ENCODE measurements at places on chromosomes 5 and 9.
A peak's percentile ranks its signal among the peaks of the same experiment; 100 is the strongest.

DNA sequence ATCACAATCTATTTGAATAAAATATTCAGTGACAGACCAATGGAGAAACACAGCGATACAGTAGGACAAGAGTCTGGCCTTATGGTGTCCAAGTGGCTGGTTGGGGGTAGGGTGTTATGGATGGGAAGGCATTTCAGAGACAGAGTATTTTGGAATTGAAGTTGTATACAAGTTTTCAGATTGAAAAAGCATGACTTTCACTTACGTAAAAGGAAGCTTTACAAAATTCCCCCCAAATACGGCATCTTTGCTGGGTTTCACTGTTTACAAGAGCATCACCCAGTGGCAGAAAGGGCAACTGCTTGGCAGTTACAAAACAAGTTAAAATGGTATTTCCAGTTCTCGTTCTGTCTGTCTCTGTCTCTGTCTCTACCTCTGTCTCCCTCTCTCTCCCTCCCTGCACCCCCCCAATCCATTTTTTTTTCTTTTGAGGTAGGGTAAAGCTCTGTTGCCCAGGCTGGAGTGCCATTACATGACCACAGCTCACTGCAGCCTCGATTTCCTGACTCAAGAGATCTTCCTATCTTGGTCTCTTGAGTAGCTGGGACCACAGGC is 86.2 kb downstream of the PTPN3 start:
- peak; percentile 8 for DNase-seq

- DNase-seq = no peak
Measured at GRCh38 chr5:56350597-56351170, 117.6 kb upstream of the ANKRD55 start.

GRCh38 chr5:148033134-148033533 is 30.6 kb upstream of the SPINK5 start:
- no peak for DNase-seq

DNA sequence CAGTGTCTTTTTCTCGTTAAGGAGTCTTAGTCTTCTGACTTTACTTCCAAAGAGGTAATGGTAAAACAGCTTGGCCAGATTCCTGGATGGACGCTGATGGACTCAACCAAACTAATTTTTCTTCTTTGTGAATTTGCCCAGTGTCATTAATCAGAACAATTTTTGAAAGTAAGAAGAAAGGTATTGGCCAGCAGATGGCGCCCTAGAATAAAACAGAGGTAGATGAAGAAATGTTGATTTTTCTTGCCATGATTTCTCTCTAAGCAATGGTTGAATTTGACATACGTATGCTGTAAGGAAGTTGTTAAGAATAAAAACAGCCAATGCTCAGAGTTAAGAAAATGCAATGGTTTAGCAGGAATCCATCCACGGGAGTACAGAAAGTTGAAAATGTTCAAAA is 500.0 kb downstream of the DIRAS2 start:
- peak; percentile 18 for DNase-seq

- DNase-seq = no peak
Measured at GRCh38 chr9:117083559-117083958, 331.3 kb downstream of the ASTN2 start.

DNA sequence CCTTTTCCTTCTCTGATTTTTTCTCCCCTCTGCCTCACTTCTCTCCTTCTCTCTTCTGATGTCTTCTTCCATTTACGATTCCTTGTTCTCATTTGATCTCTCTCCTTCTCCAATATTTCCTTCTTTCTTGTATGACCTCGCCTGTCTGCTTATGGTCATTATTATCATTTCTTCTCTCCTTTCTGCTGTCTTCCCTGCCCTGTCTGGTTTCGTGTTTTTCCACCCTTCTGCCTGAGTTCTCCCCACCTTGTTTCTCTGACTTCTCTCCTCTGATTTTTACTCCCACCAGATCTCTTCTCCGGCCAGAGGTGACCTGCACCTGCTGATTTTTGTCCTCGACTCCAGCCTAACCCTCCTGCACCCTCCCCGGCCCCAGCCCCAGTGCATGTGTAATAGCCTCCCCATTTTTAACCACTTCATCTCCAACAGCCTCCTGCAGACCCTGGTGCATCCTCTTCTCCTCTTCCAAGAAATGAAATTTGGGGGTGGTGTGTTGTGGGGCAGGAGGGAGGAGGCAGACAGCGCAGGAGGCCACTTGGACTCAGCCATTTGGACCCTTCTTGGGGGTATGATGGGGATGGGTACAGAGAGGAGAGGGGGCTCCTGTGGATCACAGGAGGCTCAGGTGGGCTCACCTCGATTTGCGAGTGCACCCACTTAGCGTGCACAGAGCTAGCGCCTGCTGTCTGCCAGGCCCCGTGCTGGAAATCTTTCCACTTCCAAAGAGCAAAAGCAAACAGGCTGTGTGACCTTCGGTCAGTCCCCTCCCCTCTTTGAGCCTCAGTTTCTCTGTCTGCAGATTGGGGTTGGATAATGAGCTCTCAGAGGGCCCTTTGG is 32.5 kb downstream of the GSN start:
- DNase-seq = no peak

DNA sequence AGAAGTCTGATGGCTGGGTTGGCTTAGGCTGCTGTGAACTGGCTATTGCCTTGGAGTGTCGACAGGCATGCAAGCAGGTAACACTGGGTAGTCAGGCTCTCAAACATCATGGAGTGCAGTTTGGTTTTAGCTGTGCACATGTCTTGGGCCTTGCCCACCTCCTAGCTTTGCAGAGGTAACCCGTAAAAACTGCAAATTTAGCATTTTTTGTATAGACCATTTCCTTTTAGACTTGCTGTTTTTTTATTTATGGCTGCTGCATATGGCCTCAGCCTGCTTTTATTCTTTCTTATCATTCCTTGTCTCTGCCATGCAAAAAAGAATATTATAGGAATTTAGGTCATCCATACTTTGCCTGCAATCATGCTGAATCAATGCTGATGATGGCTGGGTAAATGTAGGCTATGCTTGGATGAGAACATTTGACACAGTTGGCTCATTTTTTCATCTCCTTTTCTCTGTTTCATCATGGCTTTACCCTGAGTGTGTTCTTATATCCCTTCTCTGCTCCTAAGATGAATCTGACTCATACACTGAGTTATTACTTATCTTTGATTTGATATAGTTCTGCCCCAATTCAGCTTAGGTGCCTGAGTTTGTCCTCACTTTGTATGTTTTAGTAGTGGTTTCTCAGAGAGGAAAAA is 27.2 kb downstream of the RECK start:
- no peak for DNase-seq

DNA sequence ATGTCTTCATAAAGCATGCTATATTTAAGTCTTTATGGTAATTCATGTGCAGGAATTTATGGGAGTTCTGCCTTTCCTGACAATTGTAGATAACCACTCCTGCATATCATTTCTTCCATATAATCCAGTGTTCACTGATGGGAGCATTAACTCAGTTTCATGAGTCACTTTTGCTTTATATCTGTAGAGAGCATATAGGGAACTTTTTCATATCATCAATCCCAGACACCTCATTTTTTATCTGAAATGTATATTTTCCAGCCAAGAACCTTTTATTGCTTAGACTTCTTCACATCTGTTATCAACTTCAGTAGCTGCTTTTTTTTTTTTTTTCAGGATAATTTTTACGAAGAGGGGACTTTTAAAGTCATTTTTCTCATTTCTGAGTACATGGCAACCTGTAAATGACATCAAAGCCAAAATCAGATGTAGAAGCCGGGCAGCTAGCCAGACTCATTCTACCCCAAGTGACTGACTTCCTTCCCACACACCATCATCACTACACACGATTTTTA is 41.1 kb downstream of the NFX1 start:
- no peak for DNase-seq

- no peak for DNase-seq
Measured at GRCh38 chr5:78268356-78268755, 26.1 kb downstream of the AP3B1 start.

GRCh38 chr5:146796144-146796543 is 82.4 kb downstream of the PPP2R2B start:
- DNase-seq = no peak

DNA sequence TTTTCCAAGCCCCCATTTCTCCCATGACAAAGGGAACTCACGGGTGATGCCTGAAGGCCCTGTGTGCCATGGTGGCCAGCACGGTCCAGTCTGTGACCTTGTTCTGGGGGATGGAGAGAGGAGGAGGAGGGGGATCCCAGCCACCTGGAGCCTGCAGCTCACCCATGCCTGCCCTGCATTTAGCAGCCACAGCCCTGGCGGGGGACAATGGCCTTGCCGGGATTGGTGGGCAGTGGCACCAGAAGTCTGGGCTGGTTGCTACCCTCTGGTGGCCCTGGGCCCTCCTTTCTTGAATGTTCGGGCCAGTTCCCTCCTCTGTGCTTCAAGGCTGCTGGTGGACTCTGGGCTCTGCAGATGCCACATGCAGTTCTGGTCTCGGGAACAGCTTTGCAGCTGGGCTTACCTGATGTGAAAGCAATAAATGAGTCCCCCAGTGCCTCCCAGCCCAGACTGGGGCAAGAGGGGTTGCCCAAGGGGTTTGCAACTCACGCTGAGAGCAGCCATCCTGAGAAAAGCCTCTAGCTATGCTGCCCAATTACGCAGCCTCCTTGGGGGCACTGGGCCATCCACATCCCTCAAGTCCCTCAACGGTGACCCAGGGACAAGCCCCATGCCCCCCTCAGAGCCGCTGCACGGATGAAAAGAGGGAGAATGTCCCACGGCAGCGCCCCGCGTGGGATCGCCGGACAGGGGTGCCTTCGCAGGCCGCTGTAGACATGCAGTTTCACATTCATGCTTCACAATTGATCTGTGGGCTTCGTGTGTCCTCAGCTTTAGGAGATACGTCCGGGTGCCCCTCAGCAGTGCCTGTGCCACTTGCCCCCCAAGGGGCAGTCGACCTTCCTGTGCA is 49.2 kb upstream of the FCN1 start:
- DNase-seq = no peak

DNA sequence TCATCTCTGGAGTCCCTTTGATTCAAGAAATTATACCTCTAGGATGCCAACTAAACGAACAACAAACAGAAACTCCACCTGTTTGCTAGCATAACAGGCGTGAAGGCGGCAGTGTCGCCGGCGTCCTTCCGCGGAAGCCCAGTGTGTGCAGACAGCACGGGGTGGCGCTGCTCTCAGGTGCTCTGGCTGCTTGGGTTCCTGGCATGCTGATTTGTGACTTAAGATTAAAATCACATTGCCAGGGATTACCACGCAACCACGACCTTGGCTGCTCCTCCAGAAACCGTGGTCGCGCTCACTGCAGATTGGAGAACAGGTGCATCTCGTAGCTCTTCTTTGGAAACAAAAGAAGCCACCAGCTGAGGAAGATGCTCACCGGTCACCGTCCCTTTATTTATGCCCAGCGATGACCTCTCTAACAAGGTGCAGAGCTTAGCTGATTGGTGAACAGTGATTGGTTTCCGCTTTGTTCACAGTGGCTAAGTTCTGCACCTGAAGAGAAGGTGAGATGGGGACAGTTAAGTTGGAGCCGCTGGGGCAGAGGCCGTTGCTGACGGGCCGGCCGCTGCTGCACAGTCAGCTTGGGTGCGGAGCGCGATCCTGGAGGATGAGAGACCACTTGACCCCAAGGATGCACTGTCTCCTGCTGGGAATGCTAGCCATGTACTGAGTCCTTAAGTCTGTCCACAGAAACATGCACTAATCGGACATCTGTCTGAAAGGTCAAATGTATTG is 232.3 kb downstream of the FANCC start:
- no peak for DNase-seq

GRCh38 chr9:75053869-75054268 is 25.8 kb upstream of the CARNMT1 start:
- DNase-seq = no peak

- no peak for DNase-seq
Measured at GRCh38 chr5:154881986-154882385, 23.6 kb downstream of the CNOT8 start.

GRCh38 chr9:85483208-85483607 is 258.5 kb downstream of the AGTPBP1 start:
- no peak for DNase-seq

GRCh38 chr5:67515762-67516161 is 319.2 kb upstream of the CD180 start:
- DNase-seq = no peak

DNA sequence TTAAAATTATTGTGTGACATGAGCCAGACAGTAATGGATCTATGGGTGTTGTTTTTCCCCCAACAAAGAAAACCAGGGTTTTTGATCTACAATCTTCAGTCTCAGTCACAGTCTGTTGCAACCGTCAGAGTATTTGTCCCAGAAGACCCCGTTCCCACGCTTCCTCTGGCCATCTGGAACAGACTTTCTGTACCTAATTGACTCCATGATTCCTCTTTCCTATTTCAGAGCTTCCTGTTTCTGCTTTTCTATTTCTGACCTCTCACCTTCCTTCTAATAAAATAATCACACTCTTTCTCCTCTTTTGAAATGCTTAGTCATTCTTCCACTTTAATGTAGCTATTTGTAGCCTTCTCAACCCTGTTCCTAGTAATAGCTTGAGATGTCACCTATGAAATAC is 1044.8 kb downstream of the DTWD2 start:
- DNase-seq = no peak

GRCh38 chr5:130270786-130271185 is 366.5 kb downstream of the CHSY3 start:
- no peak for DNase-seq

GRCh38 chr5:142758062-142758795 is 11.9 kb upstream of the ARHGAP26 start:
- DNase-seq = no peak

DNA sequence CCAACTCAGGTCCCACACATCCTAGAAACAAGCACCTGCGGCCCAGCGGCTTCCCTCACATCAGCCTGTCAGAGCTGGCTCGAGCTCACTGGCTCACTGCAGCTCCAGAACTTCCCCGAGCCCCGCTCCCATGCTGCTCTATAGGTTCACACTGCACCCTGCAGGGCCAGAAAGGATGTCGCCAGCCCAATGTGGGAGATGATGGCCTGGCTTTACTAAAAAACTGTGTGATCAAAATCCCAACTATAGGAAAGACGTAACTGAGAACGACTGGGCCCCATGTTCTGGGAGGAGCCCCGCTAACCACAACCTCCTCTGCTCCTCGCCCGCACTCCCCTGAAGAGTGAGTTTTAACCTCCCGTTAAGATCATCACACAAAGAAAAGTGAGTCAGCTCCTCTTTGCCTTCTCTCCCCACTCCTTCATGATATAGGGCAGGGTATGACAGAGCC is 4.6 kb downstream of the SURF4 start:
- DNase-seq = no peak

DNA sequence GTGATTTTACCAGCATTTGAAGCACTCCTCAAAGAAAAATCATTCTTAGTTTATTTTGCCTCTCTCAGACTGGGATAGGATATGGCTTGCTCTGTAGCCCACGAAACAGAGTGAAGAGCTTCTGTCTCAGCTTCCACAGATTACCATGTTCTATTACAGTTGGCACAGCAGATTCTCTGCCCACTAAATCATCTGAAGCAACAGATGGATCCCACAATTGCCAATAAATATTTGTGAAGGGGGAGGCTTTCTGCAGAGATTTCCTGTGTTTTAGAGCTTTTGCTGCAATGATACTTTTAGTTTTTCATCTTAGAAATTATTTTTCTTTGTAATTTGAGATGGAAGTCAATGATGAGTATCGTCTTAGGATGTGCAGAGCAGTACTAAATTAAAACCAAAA is 12.3 kb upstream of the MAP3K1 start:
- DNase-seq = no peak

- DNase-seq = no peak
Measured at GRCh38 chr5:40078898-40079575, 600.7 kb upstream of the PTGER4 start.
